ENCODE measurements at places on chromosomes 7 and 10.
A peak's percentile ranks its signal among the peaks of the same experiment; 100 is the strongest.

DNA sequence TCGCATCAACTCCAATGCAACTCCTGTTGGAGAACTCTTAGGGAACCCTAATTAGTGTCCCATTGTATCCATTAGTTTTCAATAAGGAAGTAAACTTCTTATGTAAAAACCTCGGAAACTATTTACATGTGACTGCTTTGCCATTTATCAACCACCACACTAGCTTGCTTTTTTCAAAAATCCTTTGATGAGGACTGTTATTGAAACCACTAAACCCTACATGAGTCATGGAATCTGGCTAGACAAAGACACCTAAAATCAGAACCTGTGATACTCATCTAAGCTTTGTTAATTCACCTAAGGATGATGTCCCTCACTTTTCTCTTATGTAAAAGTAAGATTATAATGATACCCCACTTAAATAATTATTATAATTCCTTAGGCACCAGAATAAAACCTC, 414.1 kb upstream of the ETV1 start:
- DNase-seq, result no peak

DNA sequence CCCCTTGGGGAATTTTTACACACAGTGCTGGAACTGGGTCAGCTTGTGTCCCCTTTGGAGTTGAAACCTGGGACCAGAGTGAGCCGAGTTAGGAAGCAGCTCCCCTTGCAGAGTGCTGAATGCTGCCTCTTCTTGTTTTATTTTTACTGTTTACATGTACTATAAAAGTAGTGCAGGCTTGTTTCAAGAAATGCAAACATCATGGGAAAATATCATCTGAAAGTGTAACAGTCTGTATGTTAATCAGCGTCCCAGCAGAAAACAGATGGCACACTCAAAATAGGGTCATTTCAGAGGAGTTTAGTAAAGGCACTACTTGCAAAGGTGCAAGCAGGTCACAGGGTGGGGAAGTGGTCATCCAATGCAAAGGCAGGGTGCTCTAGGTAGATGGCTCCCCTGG, 30.1 kb downstream of the CXCL12 start:
- DNase-seq, result no peak

- DNase-seq, result no peak
Observed at GRCh38 chr10:133126431-133127290, 33.4 kb upstream of the KNDC1 start.

GRCh38 chr10:80405626-80406025, 2.7 kb upstream of the PRXL2A start:
- no peak for DNase-seq

GRCh38 chr7:5662828-5663227, 118.6 kb downstream of the RNF216 start:
- DNase-seq, result no peak

DNA sequence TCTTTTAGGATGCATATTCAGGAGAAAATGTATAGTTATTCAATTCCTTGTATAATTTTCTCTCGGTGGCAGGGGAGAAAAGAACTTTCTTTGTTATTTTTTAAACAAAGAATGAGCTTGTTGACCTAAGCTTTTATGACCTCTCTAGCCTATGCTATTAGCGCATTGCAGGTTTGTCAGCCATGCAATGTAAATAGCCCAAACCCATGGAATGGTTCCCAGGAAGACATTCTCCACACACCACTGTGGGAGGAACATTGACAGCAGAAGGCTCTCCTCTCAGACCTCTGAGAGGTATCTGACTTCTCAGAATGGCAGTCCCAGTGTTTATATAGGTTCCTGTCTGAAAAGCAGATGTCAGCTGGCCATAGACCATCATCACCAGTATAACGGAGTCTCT, 19.6 kb upstream of the AGBL3 start:
- peak; percentile 62 for DNase-seq

GRCh38 chr7:50728184-50728583, 54.5 kb downstream of the GRB10 start:
- DNase-seq, result no peak

GRCh38 chr7:39269034-39269433, 291.3 kb downstream of the POU6F2 start:
- DNase-seq, result no peak

DNA sequence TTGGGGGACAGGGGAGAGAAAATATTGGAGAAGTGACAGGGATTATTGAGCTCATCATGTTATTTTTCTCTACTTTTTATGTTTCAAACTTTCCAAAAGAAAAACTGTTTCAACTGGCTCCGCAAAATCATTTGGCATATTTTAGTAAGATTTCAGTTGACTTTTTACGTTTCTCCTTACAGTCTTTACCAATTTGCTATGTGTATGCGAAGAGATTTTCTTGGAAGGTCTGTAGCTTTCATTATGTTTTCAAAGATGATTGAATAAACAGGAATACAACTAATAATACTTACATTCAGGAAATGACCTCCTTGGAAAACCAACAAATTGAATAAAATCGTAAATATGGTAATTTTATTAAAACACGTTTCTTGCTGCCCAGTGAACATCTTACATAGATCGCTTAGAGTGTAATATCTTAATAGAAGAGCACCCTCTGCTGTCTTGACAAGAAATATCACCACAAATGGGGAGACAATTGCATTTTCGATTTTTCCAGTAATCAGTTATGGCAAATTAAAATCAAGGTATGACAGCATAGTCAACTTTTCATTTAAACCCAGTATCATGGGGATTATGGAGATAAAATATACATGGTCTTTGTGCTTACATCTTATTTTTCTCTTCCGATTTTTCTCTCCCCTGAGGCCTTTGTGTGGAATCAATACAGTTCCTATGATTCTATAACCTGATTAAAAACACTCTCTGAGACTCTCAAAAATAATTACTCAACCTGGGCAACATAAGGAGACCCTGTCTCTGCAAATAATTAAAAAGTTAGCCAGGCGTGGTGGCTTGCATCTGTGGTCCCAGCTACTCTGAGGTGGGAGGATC, 43.1 kb downstream of the MBL2 start:
- no peak for DNase-seq

DNA sequence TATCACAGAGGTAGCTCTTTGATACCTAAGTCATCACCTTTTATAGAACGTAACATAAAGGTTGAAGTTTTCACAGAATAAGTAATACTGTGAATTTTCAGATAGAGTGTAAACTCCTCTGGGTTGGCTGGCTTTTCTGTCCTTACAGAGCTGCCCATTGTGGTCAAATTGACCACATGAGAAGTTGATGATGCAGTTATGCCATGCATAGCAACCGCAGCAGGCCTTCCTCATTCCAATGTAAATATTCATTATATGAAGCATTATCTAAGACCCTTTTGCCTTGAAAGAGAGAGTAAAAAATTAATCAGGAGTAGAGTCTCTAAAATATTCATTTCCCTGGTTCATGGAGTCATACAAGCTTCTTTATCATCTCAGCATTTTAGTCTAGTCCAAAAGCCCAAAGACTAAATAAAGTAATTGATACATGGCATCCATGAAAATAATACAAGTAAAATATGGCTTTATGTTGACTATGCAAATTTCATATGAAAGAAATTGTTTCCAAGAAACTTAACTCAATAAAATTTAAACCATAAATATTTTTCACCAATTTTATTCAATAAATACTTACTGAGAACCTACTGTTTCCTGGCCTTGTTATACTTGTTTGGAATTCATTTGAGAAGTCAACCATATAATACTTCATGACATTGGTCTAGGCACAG, 516.4 kb downstream of the PCDH15 start:
- no peak for DNase-seq

GRCh38 chr10:79221110-79222051, 125.9 kb upstream of the PPIF start:
- DNase-seq, result peak; percentile 72

- no peak for DNase-seq
Observed at GRCh38 chr7:93955304-93955703, 33.8 kb downstream of the GNG11 start.

DNA sequence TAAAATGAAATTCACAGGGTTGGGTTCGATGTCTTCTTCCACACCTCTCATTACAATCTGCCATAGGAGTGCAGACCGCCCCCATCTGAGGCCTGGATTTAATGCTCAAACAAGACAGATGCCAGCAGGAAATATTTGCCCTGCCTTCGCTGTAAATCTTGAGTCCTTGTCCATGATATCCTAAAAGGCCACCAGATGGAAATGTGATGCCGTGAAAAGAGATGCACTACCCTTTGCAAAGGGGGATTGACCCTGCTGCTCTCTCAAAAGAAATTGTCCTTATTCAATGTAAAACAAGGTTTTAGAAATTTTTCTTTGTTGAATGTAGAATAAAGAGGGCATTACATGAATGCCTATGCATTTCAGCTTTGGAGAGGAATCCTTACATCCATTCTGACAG, 37.5 kb downstream of the AGAP4 start:
- DNase-seq, result no peak

DNA sequence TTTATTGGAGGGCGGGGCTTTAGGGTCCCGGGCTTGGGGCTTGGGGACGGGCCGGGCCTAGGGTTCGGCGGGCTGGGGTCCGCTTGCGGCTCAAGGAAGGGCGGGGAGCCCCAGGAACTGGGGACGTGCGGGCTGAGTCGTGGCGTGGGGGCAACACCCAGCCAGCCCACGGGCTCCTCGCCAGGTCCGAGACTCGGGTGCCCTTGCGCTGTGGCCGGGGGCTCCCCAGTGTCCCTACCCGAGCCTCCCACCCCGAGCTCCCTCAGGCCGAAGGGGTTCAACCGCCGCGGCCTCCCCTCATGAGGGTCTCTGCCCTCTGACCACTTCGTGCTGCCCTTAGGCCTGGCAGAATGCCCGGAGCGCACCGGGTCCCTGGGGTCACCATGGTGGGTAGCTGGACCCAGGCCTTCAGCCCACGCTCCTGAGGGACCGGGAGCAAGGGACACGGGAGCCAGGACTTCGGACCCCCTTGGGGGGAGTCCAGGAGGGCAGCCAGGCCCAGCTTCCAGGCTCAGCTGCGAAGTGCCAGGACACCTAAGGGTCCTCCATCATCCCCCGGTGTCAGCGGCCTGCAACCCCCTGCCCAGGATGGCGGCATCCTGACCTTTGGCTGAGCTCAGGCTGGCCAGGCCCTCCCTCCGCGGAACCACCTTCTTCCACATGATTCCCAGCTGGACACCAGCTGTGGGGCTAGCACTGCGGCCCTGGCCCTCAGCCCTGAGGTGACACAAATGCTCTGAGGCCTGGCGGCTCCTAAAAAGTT, 524 bp upstream of the FUOM start:
- no peak for DNase-seq

GRCh38 chr7:885893-886625, 9.7 kb downstream of the GET4 start:
- no peak for DNase-seq

Data from NCI-H1092 (cell line).